CD4-positive, alpha-beta memory T cell (primary cell): ENCODE measurements at places on chromosomes 6 and 20.

DNA sequence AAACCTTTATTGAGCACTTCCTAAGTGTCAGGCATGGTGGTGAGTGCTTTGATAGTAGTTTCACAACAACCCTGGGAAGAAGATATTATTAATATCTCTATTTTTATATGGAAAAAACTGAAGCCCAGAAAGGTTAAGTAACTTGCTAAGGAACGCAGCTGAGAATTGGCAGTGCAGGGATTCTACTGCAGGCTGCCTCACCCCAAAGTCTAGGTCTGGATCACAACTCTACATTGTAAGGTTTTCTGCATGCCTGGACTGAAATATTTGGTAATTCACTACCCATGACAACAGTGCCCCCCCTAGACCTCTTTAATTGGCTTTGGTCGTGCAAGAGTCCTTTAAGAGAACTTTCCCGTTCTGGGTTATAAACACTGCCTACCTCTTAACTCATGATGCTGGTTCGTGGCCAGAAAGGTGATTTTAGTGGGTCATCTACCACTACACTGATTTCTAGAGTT is 67.1 kb upstream of the KCNQ5 start:
- H3K4me3 ChIP-seq = no peak overlapping the region
- no peaks in the 10 kb centered on the region for H3K27me3 ChIP-seq
- H3K4me1 ChIP-seq = no peaks in the 10 kb centered on the region
- no peak overlapping the region for H3K27ac ChIP-seq
- H3K36me3 ChIP-seq = no peaks in the 10 kb centered on the region
- no peak for DNase-seq

GRCh38 chr6:28225056-28225834 is at the start of gene ZSCAN9:
TSS of gene ZSCAN9 (plus strand) at chr6:28225275. CDS start at chr6:28227085, 1,810 bp downstream.
- no peak within 1 kb of the TSS for H3K27ac ChIP-seq
- no peaks in the 10 kb centered on the region for H3K36me3 ChIP-seq
- DNase-seq = no peak
- peaks cover 14% of the 10 kb centered on the region for H3K27me3 ChIP-seq
- H3K4me1 ChIP-seq = peaks cover 7% of the 10 kb centered on the region

DNA sequence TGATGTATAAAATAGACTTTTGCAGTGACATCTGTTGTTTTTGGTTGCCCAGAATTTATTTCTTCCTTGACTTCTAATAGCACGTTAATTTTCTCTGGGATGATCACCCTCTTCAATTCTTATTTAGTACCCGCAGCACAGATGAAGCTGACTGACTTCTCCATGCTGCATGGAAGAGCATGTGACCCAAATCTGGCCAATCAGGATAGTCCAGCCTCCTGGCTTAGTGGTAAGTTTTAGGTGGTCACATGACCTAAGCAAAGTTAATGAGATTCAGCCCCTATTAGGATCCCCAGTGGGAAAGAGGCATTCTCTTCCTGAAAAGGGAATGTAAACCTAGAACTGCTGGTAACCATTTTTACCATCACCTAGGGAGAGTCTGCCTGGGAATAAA is 13.8 kb upstream of the SIRT5 start:
- H3K27me3 ChIP-seq = no peaks in the 10 kb centered on the region
- H3K27ac ChIP-seq = no peak overlapping the region
- no peak overlapping the region for H3K4me3 ChIP-seq
- DNase-seq = no peak
- no peaks in the 10 kb centered on the region for H3K4me1 ChIP-seq

DNA sequence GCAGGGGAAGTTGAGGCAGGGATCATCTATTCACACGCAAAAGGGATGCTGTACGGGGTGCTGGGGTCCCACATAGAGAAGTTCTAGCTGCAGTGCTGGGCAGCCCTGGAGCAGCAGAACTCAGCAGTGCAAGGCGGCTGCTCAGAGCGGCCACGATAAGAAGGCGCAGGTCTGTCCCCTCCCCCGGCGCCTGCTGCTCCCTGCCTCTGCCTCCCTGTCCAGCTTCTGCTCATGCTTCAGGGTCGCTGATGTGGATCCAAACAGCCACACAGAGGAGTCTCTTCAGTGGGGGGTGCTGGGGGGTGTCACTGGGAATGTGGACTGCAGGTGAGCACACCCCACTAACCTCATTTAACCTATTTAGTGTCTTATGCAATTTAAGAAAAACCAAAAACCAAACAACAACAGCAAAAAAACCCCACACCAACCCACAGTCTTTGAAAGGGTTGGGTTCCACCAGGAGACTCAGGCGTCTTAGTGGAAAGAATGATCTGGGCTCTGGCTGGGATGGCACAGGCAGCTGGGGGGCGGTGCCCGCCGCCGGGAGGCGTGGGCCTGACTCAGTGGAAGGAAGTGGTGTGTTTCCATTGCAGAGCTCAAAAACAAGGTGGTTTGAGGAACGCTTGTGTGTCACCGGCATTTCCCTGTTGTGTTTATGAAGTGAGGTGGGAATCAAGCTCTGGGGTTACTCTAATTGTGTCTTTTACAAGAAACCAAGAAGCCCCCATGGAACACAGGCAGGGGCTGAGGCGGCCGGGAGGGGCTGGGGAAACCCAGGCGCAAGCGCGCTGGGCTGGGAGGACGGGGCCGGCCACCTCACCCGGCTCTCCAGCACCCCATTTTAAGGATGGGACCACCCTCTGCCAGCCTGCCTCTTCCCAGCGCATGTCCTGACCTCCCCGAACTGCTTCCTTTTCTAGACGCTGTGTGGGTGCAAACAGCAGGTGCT is 55.1 kb downstream of the IRF4 start:
- H3K4me1 ChIP-seq = peaks cover 53% of the 10 kb centered on the region
- H3K36me3 ChIP-seq = no peaks in the 10 kb centered on the region
- H3K27ac ChIP-seq = peak overlapping the region; percentile 54
- no peaks in the 10 kb centered on the region for H3K27me3 ChIP-seq

- H3K27me3 ChIP-seq = no peaks in the 10 kb centered on the region
- no peaks in the 10 kb centered on the region for H3K4me1 ChIP-seq
- no peak for DNase-seq
- H3K27ac ChIP-seq = no peak overlapping the region
- no peak overlapping the region for H3K4me3 ChIP-seq
Observed at GRCh38 chr6:148416330-148416965, 73.8 kb downstream of the SASH1 start.

- no peak overlapping the region for H3K27ac ChIP-seq
- no peak for DNase-seq
- no peaks in the 10 kb centered on the region for H3K27me3 ChIP-seq
- H3K36me3 ChIP-seq = no peaks in the 10 kb centered on the region
- no peak overlapping the region for H3K4me3 ChIP-seq
Observed at GRCh38 chr6:88626460-88626859, 337.0 kb downstream of the RNGTT start.
